ENCODE measurements at places on chromosomes 16 and 17.
A peak's percentile ranks its signal among the peaks of the same experiment; 100 is the strongest.

- DNase-seq = peak; percentile 37
Measured at GRCh38 chr16:19559242-19559910, 3.9 kb downstream of the VPS35L start.

- no peak for DNase-seq
Measured at GRCh38 chr17:55852734-55853133, 101.9 kb downstream of the PCTP start.

GRCh38 chr17:48003417-48004151 is 32.7 kb downstream of the CDK5RAP3 start:
- DNase-seq = no peak

DNA sequence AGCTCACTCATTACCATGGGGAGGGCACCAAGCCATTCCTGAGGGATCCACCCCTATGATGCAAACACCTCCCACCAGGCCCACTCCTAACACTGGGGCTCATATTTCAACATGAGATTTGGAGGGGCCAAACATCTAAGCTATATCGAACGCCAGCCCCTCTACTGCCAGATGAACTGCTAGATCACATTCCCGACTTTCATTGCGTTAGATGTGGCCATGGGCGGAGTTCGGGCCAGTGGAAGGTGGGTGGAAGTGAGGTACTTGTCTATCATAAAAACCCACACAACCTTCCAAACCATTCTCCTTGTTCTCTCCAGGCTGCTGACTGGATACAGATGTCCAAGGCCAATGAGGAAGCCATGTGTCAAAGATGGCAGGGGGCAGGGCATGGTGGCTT is 27.0 kb upstream of the ANKRD40CL start:
- no peak for DNase-seq

DNA sequence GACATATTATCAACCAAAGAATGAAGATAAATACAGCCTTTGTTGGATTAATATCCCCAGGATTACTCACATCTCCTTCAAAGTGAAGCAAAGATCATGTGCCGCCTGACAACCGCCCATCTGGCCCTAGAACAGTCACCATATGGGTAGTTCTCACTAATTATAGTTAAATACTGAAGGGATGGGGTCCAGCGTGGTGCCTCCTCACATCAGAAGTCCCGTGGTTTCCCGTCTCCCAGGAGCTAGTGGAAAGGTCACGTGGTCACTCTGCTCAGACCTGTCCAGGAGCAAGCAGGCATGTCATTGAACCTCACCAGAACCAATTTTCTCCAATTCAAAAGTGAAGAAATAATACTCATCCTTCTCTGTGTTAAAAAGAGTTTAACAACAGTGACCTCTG is 434.5 kb downstream of the SHISA9 start:
- no peak for DNase-seq

GRCh38 chr17:45277992-45278391 is 16.1 kb upstream of the SPATA32 start:
- DNase-seq = no peak

- DNase-seq = no peak
Measured at GRCh38 chr17:15462976-15463772, 4.2 kb downstream of the CDRT4 start.
